ENCODE measurements at places on chromosomes 5 and 9. TPM values are rescaled to one million over a fixed set of nuclear protein-coding genes. Genes with fewer than 3 reads are reported as not detected.

DNA sequence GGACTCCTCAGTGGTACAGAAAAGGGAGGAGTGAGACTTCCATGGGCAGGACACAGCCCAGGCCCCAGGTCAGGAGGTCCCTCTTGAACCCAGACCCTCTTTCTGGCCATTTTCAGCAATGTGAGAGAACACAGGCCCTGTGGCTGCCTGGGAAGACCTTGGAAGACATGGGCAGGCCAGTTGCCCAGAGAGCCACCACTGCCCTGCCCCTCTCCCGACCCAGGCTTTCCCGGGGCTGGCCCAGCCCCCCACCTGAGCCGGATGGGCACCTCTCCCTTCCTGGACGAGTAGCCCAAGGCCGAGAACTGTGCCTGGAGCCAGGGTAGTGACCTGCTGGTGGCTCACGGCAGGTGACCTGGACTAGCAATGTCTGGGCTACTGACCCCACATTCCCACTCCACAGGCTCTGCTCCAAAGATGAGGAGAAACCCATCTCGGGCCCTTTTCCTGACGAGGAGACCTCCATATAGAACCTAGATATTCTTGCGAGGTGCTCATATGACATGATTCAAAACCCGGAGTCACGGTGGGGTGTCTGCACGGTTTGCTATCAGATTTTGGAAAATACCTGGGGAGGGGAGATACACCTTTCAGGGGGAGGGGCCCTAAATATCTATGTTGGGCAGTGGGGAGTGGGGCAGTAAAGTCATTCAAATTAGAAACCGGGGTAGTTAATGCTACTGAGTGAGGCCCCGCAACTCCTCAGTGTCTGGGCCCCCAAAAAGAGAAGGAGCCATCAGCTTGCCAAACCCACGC is 59.4 kb downstream of the ZNF354C start:
- no peak for DNase-seq

GRCh38 chr9:89744730-89745129 is 139.9 kb downstream of the GADD45G start:
- no peak for DNase-seq

GRCh38 chr9:112032009-112032408 is 135.4 kb downstream of the UGCG start:
- no peak for DNase-seq

- DNase-seq, result no peak
Measured at GRCh38 chr9:8724284-8725018, 924.9 kb upstream of the DMAC1 start.

GRCh38 chr5:119328753-119329602 is 26.8 kb upstream of the TNFAIP8 start:
- peak; percentile 56 for DNase-seq

GRCh38 chr9:127162046-127162863 is 39.8 kb upstream of the ANGPTL2 start:
- DNase-seq, result peak; percentile 10

DNA sequence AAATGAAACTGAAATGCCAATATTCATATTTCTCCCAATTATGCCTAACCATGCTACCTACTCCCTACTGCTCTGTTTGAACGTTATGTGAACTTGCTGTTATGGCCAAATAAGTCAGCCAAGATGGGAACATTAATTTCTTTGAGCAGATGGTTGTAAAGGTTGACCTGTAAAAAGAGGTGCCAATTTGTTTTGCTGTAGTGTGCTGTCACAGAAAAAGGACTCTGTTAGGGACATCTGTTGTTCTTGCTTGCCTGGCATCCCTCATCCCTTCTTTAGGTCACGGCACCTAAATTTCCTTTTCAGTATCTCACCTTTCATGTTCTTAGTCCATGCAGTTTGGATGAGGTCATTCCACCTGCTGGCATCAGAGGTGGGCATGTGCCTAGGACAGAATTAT is 35.4 kb downstream of the GDNF start:
- no peak for DNase-seq

DNA sequence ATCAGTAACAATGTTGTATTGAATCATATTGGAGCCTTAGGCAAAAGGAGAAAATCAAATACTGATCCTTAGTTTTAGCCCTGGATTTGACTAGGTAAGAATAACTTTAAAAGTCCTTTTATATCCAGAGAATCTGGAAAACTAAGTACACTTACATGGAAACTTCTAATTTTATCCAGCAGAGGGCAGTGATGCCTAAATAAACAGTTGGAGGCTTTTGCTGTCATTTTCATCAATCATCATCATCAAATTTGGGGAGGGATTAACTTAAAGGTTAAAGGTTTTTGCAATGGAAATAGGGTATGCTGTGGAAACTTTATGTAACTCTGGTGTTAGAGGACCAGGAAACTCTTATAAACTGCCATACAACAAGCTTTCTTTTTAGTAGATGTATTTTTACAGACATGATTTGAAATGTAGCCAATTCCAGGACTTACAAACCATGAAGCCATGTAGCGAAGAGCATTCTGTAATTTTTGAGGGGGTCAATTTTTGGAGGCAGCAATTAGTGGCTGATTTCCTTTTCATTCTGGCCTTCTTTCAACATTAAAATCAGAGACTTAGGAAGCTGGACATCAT is 112.7 kb downstream of the OSTF1 start:
- DNase-seq, result peak; percentile 33

GRCh38 chr5:150612905-150613670 is 27.4 kb upstream of the SYNPO start:
- no peak for DNase-seq

Gene FOXD4L5
- total RNA-seq, result 0.67 TPM

Gene TRIP13
- total RNA-seq, result 0.69 TPM

Gene FOXD1
- total RNA-seq, result not detected

Gene HTR4
- total RNA-seq, result not detected

Gene SCGB3A2
- total RNA-seq, result not detected

Gene RASGRF2
- 33.7 TPM for total RNA-seq

Gene CCIN
- total RNA-seq, result not detected

Gene GABRP
- total RNA-seq, result not detected

All from CD4-positive, alpha-beta memory T cell (primary cell).